NCI-H1092 treated with DMSO at 0.1 percent for 48 hours (cell line): ENCODE measurements at places on chromosomes 6 and 20.

DNA sequence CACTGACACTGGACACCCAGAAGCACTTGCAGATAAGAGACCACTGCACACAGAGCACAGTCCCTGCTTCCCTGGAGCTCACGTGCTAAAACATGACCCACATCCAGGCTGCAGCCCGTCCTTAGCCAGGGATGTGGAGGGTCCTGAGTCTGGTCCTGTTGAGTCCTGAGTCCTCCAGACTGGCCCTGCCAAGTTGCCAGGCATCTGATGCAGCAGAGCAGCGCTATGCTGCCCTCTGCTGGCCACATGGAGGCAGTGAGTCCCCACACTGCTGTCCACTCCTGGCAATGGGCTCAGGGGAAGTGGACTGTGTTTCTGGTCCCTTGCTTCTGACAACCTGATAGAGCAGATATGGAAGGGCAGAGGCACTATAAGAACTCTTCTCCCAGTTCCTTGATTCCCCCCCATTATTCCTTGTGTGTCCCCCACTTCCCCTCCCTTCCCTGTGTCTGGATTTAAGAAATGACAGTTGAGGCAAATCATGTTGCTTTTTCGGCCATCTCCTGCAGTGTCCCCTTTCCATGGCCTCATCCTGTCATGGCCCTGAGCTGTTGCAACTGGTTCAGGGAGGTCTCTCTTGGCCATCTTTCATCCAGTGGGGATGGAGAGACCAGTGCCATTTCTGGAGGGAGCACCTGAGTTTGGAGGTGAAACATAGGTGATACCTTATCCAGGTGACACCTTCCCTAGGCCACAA, 86.0 kb downstream of the DHX35 start:
- peak; percentile 30 for DNase-seq

DNA sequence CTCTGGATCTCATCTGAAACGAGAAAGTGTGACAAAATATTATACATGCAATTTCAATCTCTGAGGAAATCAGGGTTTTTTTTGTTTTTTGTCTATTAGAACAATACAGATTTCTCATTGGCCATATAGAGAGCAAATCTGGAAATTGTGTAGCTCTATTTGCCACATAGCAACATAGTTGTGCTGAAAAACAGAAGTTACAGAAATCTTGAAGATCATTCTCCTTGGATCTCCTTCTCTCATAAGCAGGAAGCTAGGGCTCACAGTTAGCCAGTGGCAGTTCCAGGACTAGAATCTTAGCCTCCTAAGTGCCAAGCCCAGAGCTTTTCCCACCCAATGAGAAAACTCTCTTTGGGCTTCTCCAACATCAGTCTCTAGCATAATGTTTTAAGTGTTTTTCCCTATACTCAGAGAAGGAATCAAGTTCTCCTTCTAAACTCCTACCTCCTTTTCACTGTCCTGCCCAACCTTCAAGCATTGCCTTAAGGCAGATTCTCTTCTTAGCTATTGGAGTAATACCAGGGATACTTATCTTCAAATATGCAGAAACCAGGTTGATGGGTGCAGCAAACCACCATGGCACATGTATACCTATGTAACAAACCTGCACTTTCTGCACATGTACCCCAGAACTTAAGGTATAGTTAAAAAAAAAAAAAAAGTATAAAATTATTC, 211.6 kb downstream of the ALDH8A1 start:
- no peak for DNase-seq

DNA sequence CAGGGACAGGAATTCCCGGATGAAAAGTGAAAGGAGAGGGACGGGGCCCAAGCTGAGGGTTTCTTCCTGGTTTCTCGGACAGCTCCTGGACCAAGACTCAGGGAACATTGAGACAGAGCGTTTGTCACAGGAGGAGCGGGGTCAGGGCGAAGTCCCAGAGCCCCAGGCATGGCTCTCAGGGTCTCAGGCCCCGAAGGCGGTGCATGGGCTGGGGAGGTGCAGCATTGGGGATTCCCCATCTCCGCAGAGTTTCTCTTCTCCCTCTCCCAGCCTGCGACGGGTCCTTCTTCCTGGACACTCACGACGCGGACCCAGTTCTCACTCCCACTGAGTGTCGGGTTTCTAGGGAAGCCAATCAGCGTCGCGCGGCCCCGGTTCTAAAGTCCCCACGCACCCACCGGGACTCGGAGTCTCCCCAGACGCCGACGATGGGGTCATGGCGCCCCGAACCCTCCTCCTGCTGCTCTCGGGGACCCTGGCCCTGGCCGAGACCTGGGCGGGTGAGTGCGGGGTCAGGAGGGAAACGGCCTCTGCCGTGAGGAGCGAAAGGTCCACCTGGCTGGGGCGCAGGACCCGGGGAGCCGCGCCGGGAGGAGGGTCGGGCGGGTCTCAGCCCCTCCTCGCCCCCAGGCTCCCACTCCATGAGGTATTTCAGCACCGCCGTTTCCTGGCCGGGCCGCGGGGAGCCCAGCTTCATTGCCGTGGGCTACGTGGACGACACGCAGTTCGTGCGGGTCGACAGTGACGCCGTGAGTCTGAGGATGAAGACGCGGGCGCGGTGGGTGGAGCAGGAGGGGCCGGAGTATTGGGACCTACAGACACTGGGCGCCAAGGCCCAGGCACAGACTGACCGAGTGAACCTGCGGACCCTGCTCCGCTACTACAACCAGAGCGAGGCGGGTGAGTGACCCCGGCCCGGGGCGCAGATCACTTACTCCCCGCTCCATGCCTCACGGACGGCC, 54.6 kb upstream of the POLR1H start:
- no peak for DNase-seq

- DNase-seq = no peak
Observed at GRCh38 chr6:5854899-5855298, 151.8 kb downstream of the NRN1 start.

- no peak for DNase-seq
Observed at GRCh38 chr6:122788208-122788607, 850 bp upstream of the SMPDL3A start.

DNA sequence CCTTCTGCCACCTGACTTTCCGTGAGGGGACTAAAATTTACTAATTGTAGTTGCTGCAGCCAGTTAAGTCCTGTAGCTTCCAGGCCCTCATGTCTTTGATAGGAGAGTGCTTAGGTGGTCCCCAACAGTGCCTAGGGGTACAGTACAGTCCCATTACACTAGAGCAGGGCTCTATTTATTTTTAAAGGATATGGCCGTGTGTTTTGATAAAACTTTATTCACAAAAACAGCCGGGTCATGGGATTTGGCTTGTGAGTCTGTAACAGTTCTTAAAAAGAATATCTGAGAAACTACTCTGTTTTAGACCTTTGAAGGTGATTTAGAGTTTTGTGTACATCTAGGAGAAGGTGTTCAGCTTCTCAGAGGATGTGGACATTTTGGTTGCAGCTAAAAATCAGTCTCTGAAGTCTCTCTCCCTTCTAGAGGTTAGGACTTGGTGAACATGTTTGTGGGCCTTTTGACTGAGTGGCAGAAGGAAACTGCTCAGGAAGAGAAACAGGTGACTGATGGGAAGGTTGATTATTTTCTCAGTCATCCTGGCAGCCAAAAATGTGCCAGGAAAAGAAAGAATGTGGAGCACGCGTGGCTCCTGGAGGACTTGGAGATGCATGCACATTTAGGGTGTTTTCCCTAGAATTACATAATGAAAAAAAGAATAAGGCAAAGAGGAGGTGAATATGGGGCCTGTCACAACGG, 57.4 kb downstream of the VAPB start:
- DNase-seq = no peak

- no peak for DNase-seq
Observed at GRCh38 chr6:154347981-154348380, 8.6 kb downstream of the IPCEF1 start.

- DNase-seq = no peak
Observed at GRCh38 chr20:61443443-61444126, 191.5 kb downstream of the CDH4 start.

GRCh38 chr6:33597551-33598322, 17.7 kb upstream of the BAK1 start:
- DNase-seq = no peak

DNA sequence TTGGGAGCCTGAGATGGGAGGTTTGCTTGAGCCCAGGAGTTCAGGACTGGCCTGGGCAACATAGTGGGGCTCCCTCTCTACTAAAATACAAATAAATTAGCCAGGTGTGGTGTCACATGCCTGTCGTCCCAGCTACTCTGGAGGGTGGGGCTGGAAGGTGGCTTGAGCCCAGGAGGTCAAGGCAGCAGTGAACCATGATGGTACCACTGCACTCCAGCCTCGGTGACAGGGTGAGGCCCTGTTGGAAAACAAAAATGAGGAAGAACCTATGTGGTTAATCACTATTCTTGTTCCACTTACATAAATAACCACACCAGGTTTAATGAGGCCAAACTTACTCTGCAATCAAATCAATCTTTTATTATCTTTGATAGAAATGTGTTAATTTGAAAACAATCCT, 5.4 kb downstream of the PPDPF start:
- no peak for DNase-seq

DNA sequence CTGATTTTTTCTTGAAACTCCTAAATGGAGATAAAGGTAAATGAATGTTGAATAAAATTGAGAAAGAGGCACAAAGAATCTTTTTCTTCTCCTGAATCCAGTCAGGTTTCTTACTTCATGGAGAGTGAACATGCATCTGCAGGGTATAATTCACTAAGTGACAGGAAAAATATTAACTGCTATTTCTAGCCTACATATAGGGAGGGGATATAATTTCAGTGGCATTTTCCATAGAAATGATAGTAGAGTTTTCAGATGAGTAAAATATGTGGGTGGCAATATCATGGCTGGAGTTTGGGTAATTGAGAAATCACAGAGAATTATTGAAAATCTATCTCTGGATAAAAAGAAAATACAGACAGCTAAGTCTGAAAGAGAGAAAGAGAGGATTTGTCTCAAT, 1227.0 kb upstream of the GJE1 start:
- DNase-seq = no peak

DNA sequence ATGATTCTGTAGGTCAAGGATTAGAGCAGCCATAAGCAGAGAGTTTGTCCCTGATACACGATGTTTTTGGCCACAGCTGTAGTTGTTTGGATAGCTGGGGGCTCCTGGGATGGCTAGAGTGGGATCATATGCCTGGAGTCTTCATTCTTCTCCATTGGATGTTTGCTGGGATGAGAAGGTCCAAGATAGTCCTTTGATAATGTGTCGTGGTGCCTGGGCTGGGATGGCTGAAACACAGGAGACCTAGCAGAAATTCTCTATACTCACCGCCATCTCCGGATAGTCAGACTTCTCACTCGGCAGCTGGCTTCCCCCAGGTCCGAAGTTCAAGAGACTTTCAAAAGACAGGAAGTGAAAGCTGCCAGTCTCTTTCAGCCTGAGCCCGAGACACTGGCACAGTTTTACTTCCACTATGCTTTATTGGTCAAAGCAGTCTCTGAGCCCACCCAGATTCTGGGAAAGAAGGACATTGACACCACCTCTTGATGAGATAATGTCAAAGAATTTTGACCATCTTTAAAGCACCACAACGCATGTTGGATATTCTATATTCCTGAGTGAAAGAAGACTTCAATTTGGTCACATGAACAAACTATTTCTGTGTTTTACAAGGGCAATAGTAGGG, 16.0 kb downstream of the MARCKS start:
- no peak for DNase-seq

DNA sequence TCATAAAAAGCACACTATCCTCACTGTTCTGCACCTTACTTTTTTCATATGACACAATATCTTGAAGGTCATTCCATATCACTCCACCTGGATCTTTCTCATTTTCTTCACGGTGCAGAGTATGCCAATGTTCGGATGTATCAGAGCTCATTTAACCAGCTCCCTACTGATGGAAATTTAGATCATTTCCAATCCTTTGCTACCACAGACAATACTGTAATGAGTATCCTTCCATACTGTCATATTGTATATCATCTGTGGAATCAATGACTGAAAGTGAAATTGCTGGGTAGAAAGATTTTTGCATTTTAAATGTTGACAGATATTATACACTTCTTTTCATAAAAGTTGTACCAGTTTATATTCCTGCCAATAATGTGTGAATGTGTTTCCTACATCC, 2.2 kb upstream of the RAB44 start:
- DNase-seq = no peak

DNA sequence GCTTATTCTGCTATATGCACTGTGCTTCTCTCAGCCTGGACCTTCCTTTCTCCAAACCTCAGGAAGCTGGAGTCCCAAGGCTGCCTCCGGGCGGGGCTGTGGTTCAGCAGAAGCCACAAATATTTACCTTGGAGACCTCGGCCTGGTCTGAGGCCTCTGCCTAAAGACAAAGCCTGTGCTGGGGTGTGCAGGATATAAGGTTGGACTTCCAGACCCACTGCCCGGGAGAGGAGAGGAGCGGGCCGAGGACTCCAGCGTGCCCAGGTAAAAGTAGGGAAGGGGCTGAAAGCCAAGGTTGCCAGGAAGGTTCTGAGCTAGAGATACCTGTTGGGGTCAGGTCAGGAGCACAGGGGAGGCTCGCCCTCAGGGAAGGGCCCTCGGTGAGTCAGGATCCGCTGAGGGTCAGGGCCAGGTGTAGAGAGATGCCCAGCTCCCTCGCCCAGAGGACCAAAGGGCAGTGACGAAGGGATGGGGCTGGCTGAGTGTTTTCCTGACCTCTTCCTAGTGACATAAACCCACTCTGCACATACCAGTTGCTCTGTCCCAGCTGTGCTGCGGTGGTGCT, at the start of gene BPIFB1:
BPIFB1 (plus strand) TSS at position 224 of the 565 bp plus-strand sequence. CDS start 2,860 bp downstream, outside the sequence.
- DNase-seq = no peak

DNA sequence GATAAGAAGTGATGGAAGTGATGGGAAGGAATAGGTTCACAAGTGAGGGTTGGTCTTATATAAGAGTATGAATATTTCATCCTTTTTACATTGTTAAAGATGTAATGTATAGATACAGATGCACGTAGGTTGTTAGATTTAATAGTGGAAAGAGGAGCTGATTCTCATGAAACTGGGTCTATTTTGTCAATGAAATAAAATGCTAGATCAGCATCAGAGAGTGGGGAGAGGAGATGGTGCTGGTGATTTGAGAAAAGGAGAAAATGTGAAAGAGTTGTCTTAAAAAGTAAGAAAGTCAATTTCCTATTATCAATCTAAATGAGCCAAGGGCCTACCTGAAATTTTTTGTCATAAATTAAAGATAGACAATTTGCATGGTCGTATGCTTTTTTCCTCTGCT, 82.8 kb upstream of the FYN start:
- no peak for DNase-seq

GRCh38 chr6:12132351-12133222, 120.5 kb downstream of the HIVEP1 start:
- DNase-seq = no peak

DNA sequence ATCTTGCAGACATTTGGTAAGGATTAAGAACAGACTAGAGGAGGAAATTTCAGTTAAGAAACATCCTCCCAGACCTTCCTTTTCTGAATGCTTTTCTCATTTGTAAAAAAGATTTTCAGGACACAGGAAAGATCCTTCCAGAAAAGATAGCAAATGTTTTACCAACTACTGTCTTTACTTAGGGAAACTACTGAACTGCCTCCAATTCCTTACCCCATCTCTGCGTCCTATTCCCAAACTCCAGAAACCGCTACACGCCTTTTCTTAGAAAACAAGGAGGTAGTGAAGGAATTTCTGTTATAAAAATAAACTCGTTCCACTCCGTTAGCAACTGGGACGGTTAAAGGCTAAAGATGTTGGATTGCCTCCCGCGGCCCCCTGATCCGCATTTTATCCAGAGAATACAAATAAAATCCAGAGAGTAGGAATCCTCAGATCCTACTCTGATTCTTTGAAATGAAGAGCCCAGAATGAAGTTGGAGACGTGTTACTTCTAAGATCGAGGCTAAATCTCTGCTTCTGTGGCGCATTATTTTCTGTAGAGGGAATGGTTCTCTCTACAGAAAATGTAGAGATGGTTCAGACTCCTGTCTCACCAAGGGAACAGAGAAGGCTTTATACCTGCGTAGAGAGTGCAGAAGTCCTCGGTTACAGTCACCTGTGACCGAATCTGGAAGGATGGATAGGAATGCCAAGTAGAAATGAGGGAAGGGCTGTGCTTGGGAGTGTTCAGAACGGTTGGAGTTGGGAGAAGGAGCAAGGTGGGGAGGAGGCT, 133.0 kb downstream of the GPX5 start:
- DNase-seq = no peak
